ENCODE measurements at places on chromosomes 11 and 22.

- DNase-seq, result no peak
Measured at GRCh38 chr11:20511982-20512381, 87.4 kb upstream of the SLC6A5 start.

DNA sequence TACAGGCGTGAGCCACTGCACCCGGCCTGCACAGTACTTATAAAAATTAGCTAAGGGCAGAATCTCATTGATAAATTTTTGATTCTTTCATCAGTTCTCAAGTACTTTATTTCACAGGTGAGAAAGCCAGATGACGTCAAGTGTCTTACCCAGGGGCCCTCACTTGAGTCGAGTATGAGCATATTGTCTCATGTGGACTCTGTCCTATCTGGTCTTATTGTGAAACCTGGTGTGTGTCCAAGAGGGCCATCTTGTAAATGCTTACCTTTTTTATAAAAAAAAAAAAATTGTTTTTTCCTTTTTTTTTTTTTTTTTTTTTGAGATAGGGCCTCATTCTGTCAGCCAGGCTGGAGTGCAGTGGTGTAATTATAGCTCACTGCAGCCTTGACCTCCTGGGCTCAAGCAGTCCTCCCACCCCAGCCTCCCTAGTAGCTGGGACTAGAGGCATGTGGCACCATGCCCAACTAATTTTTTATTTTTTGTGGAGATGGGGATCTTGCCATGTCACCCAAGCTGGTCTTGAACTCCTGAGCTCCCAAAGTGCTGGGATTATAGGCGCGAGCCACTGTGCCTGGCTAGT, 6.0 kb downstream of the ACO2 start:
- DNase-seq, result no peak

GRCh38 chr11:63572026-63572688, 9.0 kb upstream of the PLAAT2 start:
- no peak for DNase-seq

- DNase-seq, result no peak
Measured at GRCh38 chr11:111766834-111767142, 599 bp upstream of the PPP2R1B start.

DNA sequence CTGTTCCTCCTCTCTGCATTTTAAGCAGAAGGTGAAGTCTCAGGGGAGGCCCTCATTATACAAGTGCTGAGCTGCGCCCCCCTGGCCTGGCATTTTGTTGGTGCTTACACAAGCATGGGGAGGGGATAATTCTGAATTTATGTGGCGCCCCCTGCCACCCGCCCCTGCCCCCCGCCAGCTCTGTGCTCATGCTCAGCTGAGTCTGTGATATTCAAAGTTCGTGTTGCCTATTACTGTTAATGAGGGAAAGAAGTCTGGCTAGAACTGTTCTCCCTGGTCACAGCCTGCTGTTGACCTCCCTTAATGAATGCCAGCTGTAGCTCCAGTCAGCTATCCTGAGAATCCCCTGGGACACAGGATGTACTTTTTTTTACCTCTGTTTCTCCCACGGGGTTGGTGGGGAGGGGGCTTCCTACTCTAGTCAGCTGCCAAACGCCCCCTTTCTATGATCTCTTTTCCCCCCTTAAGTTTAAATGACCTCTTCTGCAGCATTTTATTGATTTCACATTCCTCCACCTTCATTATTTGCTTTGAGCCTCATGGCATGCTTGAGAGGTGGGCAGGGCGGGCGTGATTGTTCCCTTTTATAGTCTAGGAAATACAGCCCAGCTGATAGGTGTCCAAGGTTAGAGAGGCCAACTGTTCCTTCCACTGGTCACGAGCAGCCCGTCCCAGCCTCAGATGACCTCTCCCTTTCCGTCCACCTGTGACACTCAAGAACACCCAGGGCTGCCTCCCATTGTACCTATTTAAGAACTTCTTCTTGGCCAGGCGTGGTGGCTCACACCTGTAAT, 12.2 kb downstream of the USP2 start:
- DNase-seq, result peak; percentile 42

DNA sequence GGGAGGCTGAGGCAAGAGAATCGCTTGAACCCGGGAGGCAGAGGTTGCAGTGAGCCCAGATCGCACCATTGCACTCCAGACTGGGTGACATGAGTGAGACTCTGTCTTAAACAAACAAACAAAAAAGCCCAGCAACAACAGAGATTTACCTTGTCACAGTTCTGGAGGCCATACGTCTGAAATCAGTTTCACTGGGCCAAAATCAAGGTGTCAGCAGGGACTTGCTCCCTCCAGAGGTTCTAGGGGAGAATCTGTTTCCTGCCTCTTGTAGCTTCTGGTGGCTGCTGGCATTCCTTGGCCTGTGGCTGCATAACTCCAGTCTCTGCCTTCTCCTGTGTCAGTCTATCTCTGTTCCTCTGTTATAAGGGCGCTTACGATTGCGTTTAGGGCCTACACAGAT, 1.5 kb downstream of the DDX10 start:
- DNase-seq, result no peak

DNA sequence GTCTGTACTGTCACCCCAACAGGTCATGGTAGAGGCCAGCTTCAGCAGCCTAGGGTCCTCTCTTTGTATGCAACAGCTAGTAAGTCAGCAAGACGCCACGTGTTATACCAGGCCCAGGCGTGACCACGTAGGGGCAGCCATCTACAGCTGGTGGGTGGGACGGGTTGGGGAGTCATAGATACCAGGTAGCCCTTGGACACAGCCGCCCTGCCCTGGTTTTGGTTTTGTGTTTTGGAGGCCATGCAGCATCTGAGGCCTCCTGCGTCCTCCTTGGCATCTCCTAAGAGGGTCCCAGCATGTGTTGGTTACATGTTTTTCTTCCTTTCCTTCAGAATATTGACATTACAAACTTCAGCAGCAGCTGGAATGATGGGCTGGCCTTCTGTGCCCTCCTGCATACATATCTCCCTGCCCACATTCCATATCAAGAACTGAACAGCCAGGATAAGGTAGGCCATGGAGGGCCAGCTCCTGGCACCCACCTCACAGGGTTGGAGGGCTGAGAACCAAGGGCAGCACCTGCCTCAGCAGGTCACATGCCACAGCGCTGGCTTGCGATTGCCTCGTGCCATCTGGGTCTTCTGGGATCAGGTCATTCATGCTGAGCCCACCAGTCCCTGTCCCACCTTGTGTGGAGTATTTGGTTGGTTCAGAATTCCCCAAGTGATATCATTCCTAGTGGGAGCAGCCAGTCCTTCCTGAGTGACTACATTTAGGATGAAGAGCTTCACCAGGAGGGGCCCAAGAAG, 16.0 kb upstream of the ADORA2A start:
- no peak for DNase-seq

DNA sequence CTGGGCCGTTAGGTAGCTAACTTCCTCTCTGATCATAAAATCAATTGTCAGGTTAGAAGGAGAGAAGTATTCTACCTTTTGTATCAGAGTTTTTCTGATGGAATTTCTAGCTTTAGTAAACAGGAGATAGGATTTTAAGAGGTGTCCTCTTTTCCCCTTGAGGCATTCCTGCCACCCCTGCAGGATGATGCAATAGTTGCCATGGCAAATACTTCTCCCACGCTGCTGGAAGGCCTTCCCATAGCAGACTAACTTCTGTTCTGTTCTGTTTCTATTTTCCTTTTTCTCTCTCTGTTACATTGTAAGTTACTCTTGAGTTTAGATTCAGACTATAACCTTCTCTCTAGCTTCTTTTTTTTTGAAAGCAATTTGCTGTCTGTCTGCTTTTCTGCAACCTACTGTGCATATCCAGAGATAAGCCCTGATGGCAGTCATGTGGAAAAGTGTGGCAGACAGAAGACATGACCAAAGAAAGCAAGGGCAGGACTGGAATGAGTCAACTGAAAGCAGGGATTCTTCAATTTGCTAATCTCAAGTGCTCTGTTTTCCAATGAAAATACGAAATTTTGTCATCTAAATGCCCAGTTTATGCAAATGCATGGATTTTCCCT, 679.1 kb downstream of the DLG2 start:
- no peak for DNase-seq

DNA sequence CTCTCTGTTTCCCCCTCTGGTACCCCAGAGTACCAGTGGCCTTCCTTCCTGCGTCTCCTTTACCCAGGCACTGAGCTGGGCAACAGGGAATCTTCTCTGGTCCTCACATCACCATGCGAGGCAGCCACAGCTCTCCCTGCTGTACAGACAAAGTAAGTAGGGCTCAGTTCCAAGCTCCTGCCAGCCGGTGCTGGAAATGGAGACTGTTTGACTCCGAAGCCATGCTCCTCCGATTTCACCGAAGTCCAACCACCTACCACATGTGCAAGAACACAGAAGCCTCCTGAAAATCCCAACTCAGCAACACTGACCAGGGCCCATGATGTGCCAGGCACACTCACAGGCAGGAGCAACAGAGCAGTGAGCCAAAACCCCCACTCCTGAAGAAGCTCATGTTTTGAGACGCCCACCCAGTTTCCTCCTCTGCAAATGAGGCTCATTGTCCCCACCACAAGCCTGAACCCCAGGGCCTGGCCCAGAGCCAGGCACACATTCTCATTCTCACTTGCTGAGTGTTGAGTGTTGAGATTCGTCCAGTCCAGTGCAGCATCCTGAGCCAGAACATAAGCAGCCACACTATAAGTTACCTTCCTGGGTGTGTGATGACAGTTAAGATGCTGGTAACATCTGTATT, 156.0 kb downstream of the MPPED1 start:
- no peak for DNase-seq

- DNase-seq, result no peak
Measured at GRCh38 chr11:73265278-73265810, 6.8 kb upstream of the P2RY6 start.

- DNase-seq, result no peak
Measured at GRCh38 chr11:18265949-18266348, at the start of gene SAA1. SAA1 (plus strand) TSS chr11:18266264; CDS start chr11:18266888, 624 bp downstream.

GRCh38 chr11:119512369-119512768, 89.4 kb upstream of the THY1 start:
- no peak for DNase-seq

- no peak for DNase-seq
Measured at GRCh38 chr11:72298931-72299330, 55.0 kb upstream of the PHOX2A start.

- no peak for DNase-seq
Measured at GRCh38 chr22:19240813-19241592, 50.5 kb downstream of the CLTCL1 start.

- DNase-seq, result peak; percentile 20
Measured at GRCh38 chr11:85826116-85826855, 15.3 kb upstream of the SYTL2 start.

DNA sequence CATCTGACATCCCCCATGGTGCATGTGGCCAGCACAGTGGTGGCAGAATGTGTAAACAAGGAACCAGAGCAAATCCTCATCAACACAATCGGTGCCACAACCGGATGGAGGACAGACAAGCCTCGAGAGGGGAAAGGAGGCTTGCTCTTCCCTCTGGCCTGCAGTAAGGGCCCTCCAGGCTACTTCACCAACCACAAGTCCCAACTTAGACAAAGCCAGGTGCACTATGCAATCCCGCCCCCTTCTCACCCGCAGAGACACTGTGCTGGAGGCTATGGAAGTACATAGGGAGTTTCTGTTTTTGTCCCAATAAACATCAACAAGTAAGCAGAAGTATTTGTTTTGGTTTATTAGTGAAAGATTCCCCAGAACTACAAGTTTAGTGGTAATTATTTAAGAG, 54.3 kb downstream of the SPATA19 start:
- no peak for DNase-seq

GRCh38 chr11:34791780-34792542, 124.2 kb downstream of the APIP start:
- no peak for DNase-seq

- peak; percentile 82 for DNase-seq
Measured at GRCh38 chr22:49826603-49827270, 936 bp downstream of the BRD1 start.

DNA sequence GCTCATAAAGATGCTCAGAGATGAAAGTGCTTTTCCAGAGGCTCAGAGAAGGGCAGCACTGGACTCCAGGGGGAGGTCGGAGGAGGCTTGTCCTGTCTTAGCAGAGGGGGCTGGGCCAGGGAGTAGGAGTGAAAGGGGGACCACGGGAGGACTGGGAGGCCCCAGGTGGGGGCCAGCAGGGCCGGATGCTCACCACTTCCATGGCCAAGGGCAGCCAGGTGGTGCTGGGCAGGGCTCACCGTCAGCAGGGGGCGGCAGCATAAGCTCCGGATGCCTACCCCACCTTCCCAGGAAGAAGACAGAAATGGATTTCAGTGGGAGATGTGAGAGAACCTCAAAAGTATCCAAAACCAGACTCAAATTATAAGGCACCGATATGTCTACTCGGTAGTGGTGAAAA, 11.0 kb downstream of the RAB36 start:
- no peak for DNase-seq

DNA sequence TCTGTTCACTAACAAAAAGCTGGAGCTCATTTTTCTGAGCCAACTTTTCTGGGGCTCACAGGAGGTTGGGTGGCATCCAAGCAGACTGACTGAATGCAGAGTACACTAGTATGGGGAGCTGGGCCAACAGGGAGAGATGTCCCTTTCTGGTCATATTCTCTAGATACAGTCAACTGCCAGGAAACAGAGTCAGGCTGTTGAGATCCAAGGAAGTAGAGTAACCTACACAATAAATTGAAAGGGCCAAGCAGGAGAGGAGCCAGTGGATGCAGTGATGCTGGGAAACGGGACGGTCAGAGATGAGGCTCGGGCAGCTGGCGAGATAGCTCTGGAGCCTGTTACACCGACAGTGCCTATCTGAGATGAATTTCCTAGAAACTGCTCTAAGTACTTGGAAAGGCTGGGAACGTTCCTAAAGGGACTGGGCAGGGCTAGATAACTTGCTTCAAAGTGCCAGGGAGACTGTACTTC, 71.1 kb downstream of the LARGE2 start:
- no peak for DNase-seq

GRCh38 chr22:23053051-23053707, 17.1 kb upstream of the GNAZ start:
- DNase-seq, result no peak

DNA sequence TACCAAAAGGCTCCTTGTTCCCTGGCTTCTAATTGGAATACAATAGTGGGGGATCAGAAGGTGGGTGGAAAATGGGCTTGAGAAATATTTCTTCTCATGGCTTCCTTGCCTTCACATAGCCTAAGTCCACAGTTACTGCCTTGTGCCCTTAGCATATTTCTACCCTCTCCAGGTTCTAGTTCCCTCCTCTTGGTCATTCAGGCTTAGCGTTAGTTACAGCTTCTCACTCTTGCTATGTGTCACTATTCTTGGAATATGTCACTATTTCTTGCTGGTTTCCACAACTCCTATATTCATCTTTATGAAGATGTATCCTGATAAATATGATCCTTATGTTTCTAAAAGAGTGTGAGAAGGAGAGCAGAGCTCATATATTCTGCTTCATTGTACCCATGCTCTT, 2.5 kb downstream of the OR2D2 start:
- DNase-seq, result no peak

- DNase-seq, result no peak
Measured at GRCh38 chr11:1158681-1159487, 1.1 kb downstream of the MUC5AC start.

- peak; percentile 67 for DNase-seq
Measured at GRCh38 chr11:65918211-65919140, at the start of gene C11orf68. C11orf68 (minus strand) TSS chr11:65919062; CDS start chr11:65919031, 31 bp downstream.

- DNase-seq, result no peak
Measured at GRCh38 chr11:70680781-70681281, 282.5 kb downstream of the CTTN start.

- no peak for DNase-seq
Measured at GRCh38 chr11:11363674-11364073, 10.6 kb upstream of the CSNK2A3 start.

- DNase-seq, result no peak
Measured at GRCh38 chr22:46620588-46621242, 529 bp downstream of the GRAMD4 start.

GRCh38 chr11:73475549-73476095, 99.4 kb downstream of the RELT start:
- DNase-seq, result no peak

Measured in right kidney (tissue), 9 donors.